Fibroblast of upper back skin (primary cell): ENCODE measurements at places on chromosomes 7 and 10.

DNA sequence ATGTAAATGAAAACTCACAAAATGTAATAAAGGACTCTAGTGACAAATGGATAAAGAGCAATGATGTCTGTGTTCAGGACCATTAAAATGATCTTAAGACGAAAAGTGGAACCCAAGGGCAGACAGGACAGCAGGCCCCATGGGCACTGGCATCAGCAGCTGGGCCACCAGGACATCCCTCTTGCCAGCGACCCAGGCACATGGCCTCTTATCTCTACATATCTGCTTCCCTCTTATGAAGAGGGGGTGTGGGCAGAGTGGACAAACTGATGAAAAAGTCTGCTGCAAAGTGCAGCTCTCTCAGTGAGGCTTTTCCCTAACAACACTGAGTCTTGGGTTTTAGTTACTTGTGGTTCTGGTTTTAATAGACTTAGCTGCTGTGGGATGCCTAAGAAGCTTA is 44.8 kb upstream of the ANKRD1 start:
- DNase-seq, result no peak

GRCh38 chr10:11150231-11150731 is 132.6 kb downstream of the CELF2 start:
- DNase-seq, result no peak

- no peak for DNase-seq
Measured at GRCh38 chr7:92076509-92076908, 57.8 kb downstream of the CYP51A1 start.

GRCh38 chr10:93403152-93404047 is 78.7 kb downstream of the MYOF start:
- DNase-seq, result no peak

DNA sequence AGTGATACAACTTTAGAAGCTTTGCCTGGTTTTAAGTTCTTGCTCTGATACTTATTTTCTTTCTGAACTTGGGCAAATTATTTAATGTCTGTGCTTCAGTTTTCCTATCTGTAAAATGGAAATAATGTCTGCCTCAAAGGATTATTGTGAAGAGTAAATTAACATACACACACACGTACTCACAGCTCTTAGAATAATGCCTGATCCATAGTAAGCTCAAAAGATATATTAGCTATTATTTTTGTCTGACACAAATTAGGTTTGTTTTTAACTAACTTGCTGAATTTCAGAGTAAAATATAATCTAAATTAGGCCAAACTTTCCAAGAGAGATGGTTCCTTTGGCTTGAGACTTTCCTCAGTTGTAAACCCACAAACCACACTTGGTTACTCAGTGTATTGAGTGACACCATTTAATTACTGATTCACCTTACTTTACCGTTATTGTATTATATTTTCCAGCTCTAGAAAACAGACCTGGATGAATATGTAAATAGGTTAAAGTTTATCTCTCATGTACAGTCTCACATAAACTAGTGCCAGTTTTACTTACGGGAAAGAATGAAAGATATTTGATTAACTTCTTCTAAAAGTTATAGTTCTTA is 50.4 kb downstream of the VTI1A start:
- no peak for DNase-seq

DNA sequence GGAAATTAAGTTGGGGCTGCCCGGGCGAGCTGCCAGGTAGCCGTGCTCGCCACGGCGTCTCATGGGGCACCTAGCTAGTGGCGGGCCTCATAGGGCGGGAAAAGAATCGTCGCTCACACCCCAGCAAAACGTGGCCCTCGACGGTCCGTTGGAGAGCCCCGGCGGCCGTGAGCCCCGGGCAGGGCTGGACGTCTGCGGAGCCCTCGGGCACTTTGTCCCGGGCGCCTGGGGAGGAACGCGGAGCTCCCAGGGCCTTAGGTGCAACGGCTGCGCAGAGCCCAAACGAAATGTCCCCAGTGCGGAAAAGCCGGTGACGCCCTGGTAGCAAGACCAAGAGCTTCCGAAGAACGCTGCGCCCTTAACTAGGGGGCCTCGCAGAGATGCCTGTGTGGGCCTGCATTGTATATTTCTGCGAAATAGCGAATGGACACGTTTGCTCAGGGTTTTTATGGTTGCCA is 866 bp upstream of the SFMBT2 start:
- DNase-seq, result no peak

DNA sequence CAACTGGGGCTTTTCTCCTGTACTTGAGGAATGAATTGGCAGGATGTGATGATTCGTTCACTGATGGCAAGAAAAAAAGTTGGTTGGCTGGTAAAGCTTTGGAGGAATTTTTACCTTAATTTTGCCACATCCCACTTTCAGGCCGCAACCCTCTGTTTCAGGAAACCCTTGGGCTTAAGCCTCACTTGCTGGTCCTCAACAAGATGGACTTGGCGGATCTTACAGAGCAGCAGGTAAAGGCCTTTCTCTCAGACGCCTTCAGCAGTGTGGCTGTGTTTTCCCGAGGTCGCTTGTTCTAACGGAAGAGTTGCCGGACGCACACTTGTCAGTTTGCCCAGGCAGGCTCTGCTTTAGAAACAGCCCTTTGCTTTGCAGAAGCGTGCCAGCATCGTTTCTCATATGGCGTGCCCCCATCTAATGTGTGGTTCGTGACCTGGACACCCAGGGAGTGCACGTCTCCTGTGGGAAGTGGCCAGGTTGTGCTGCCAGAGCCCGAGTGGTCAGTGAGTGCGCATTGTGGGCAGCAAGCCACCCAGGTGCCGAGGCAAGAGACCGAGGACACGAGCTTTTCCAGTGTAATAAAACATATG is 2.2 kb downstream of the MTG1 start:
- no peak for DNase-seq

GRCh38 chr10:80583685-80584084 is 46.0 kb downstream of the SH2D4B start:
- no peak for DNase-seq
